ENCODE measurements at places on chromosomes 5 and 9.

GRCh38 chr9:22008717-22009505 is at the start of gene CDKN2B:
Gene CDKN2B (minus strand): TSS chr9:22009305. CDS start chr9:22008953, 352 bp downstream.
- peak; percentile 45 for DNase-seq

GRCh38 chr5:15366676-15367391 is 133.1 kb upstream of the FBXL7 start:
- DNase-seq = no peak

GRCh38 chr5:119338326-119338946 is 17.4 kb upstream of the TNFAIP8 start:
- no peak for DNase-seq

- DNase-seq = no peak
Measured at GRCh38 chr9:117936185-117937130, 232.3 kb downstream of the TLR4 start.

DNA sequence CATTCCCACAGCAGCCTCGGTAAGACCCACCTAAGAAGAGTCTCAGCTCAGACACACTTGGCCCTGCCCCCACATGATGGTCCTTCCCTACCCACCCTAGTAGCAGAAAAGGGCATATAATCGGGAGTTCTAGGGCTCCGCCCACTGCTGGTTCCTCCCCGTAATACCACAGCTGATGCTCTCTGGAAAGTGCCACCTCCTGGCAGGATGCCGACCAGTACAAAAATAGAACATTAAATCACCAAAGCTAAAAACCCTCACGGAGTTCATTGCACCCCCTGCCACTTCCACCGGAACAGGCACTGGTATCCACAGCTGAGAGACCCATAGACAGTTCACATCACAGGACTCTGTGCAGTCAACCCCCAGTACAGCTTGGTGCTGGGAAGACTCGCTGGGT is 271.3 kb downstream of the KIAA0825 start:
- no peak for DNase-seq

DNA sequence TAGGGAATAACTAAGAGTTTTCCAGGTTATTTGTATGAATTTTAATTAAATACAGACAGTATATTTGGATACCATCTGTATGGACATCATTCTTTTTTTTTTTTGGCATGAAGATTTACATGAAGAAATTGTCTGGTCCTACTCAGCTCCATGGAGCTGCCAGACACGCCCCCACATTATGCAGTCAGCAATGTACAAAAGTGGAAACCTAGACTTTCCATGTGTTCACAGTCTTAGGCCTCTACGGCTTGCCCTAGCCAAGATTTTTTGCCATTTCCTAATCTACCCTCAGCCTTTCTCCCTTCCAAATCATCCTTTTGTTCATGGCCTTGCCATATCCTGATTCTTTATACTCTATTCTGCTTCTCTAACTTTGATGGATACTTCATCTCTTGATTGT is 207.1 kb downstream of the SGCD start:
- no peak for DNase-seq

GRCh38 chr9:118263949-118264348 is 559.7 kb downstream of the TLR4 start:
- no peak for DNase-seq

DNA sequence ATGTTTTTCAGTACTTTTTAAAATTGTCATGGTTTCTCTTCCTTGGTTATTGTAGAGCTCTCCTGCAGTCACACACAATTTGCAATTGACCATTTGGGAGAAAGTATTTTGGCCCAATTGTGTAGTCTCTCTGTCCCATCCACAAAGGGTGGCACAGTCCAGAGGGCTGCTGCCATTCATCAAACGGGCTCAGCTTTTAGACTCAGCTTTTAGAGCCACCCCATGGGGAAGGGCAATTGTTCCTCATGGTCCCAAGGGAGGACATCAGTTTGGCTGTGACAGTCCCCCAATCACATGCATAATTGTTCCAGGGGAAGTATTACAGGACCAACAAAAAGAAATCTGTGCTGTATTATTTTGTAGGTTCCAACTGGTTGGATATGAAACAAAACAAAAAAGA is 207.6 kb downstream of the ZNF462 start:
- DNase-seq = no peak

DNA sequence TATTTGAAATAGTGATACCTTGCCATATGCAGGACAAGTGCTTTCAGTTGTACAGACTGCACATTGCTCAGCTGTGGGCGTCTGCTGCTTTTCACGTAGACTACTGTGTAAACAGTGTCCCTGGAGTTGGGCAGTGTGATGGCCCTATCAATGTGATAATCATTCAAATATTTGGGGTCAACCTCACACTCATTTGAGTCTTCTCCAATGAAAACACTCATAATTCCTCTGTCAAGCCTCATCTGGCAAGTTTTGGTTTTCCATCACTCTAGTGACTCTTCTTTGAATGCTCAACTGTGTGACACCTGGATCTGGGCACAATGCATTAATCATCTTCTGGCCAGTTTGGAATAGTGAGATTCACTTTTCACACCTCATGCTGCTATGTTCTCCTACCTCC is 64.4 kb downstream of the UGCG start:
- DNase-seq = no peak
